ENCODE measurements at places on chromosomes 5 and 9.

DNA sequence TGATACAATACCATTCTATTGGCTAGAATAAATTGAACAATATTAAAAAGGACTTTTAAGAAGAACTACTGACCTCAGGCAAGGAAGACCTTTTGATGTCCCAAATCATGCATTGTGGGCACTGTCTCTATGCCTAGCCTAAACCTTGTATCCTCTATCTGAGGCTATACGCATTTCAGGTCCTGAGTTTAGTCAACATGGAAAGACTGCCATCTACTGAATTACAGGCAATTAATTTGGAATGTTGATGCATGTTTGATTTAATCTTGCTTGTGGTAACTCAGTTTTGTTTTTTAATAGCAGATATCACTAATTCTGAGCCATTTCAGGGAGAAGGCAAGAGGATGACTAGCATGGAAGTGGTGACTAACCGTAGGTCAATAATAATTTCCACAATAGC is 585.3 kb upstream of the CCNG1 start:
- DNase-seq: no peak

DNA sequence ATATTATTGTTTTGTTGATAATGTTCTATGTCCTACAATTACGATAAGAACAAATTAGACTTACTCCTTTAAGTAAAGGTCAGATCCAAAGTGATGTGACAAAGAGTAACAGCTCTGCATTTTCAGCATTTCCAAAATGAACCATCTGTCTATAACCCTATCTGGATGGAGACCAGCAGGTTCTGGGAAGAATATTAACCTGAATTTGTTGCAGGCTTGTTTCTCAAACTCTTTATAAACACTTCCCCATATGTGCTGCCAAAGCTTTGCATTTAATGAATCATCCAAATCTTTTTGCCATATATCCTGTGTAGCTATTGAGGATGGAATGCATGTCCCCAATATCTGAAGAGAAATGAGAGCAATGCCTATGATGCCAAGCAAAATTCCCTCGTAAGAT is 198.9 kb upstream of the SLC27A6 start:
- no peak for DNase-seq

GRCh38 chr9:24413651-24414050 is 132.0 kb downstream of the IZUMO3 start:
- no peak for DNase-seq

DNA sequence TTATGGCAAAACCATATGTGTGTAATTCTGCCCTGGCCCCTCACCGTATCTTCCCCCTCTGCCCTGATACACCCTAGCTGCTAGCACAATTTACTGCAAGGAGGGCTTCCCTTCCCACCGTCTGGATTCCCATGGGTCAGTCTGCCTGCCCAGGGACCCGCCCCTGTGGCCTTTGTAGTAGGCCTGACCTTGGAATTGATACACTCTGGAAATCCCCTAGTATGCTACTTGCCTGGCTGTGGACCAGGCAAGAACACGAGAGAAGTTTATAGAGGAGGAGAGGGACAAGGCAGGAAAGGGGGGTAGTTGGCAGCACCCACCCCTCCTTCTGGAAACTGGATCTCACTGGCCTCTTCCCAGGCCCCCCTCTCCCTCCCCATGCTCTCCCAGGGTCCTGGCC is 115.8 kb upstream of the CCL21 start:
- no peak for DNase-seq

Data from DMS79 (cell line).